ENCODE measurements at places on chromosomes 12 and 14.

DNA sequence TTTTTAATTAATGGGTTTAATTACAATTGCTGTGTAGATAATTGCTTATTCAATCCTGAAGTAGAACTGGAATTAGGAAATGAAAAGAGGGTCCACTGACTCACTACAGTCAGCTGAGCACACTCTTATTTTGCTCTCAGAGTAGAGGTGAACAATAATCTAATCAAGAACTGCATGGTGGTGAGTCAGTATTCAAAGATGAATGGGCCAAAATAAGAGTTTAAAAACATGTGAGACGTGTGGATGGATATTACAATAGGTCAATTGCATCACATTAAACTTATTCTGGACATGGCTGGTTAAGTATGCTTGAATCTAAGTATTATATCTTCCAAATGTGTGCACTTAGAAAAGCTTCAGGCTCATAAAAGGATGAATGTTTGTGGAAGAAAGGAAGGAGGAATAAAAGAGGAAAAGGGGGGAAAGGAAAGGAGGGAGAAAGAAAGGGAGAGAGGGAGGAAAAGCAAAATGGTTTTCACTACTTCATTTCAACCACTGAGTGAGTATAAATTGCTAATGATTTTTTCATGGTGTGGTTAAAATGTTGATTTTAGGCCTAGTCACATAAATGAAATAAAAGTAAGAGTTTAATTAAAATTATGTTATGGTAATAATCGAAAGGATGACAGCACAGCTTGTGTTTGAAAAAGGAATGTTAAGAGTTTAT, 27.0 kb upstream of the EEA1 start:
- DNase-seq = no peak

GRCh38 chr12:47838286-47838931, 18.7 kb upstream of the HDAC7 start:
- DNase-seq = no peak

GRCh38 chr12:25427337-25428249, 125.5 kb downstream of the LMNTD1 start:
- no peak for DNase-seq

DNA sequence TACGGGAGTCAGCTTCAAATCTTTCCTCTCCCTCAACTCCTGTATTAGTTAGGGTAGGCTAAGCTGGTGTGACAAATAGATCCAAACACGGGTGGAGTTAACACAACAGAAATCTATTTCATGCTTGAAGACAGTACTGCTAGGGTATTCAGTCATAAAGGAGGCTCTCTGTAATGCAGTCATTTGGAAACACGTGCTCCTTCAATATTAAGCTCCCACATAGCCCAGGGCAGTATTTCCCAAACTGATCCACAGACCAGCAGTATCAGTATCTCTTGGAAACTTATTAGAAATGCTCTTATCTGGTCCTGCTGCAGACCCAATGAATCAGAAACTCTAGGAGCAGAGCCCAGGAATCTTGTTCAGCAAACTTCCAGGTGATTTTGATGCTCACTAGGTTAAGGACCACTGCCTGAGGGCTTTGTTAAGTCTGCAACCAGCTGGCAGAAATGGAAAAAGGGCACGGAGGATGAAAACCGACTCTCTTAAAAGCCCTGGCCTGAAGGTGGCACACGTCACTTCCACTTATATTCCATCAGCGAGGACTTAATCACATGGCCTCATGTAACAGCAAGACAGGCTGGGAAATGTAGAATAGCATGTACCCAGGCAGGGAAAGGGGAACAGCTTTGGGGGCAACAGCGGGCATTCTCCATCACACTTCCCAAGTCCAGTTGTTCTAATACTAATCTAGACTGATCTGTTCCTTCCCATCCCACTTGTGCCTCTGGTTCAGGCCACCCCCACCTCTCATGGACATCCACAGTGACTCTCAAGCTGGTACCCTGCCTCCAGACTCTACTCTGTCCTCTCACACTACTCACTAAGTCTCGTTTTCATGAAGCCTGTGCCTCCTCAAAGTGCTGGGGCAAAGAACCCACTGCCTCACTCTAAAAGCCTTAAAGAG, 38.2 kb upstream of the RIC8B start:
- no peak for DNase-seq

DNA sequence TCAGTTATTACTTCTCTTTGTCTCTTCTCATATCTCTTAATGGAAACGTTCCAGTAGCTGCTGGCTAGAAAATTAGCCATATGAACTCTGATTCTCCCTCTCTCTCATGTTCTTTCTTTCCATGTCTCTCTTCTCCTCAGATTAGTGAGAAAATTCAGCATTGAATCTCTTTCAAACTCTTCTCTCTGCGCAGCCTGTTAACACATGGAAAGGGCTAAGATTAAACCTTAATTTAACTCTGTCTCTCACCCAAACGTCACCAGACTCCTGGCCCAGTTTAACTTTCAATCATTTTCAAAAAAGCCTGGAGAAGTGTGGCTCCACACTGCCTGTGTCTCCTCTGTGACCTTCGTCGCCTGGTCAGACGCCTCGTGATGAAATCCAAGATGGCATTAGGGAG, 1234.2 kb downstream of the BCL11B start:
- DNase-seq = no peak

DNA sequence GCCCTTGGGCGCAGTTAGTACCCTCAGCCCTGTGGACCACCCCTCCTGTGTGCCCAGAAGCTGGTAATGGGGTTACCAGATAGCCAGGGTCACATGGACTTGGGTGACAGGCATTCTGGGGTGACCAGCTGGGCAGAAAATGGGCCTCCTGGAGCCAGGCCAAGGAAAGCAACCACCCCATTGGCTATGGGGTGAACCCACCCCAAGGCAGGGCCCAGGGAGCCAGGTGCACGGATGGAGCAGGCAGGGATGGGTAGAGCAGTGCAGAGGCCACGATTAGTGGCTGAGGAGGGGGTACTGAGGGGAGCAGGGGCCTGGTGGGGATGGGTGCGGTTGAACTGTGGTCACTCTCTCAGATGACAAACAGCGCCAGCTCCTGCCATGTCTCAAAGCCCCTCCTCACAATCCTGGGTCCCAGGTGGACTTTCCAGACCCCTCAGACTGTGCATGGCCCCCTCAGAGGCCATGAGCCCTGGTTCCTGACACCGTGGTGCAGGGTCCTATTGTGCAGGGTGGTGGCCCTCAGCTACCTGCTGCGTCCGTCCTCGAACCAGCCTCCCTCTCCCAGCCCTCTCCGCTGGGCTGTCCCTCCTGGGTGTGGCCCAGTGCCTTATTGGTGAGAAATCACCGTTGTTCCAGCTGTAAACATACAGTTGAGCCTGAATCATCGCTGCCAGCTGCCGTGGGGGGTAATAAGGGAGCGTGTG, 23.4 kb upstream of the BEGAIN start:
- no peak for DNase-seq

- no peak for DNase-seq
Observed at GRCh38 chr12:103772367-103773108, 68.5 kb downstream of the NT5DC3 start.

DNA sequence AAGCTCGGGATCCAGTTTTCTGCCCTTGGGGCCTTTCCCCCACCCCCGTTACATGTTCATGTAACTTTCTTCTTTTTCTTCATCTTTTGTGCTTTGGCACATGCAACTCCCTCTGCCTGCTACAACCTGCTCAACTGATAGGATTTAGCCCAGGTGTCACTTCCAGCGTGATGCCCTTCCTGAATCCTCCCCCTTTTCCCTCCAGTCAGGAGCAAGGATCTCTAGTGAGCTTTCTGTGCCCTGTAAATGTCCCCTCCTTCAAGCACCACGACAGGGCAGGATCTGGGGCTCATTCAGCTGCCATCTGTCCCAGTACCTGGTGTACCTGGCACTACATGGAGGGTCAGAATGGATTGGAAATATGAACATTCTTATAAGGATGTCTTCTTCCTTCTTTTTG, 15.3 kb downstream of the PELI2 start:
- DNase-seq = no peak

DNA sequence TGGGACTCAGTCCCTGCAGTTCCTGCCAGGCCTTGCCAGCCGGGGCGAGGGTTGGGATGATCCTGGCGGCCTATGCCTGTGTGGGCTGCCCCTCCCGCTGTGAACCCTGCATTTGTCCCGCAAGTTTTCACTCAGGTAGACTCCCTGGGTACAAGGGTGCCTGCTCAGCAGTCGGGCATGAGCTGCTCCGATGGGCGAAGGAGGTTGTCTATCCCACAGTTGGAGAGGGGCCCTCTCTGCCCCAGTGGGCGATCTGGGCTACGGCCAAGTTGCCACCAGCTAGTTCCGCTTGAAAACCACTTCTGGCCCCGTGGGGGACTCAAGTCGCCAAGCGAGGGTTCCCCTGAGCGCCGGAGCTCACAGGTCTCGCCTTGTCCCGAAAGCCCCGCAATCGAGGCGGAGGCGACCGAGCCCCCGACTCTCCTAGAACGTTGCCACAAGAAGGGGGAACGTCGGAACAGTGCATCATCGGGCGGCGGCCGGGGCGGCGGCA, 365 bp upstream of the TPI1 start:
- no peak for DNase-seq

DNA sequence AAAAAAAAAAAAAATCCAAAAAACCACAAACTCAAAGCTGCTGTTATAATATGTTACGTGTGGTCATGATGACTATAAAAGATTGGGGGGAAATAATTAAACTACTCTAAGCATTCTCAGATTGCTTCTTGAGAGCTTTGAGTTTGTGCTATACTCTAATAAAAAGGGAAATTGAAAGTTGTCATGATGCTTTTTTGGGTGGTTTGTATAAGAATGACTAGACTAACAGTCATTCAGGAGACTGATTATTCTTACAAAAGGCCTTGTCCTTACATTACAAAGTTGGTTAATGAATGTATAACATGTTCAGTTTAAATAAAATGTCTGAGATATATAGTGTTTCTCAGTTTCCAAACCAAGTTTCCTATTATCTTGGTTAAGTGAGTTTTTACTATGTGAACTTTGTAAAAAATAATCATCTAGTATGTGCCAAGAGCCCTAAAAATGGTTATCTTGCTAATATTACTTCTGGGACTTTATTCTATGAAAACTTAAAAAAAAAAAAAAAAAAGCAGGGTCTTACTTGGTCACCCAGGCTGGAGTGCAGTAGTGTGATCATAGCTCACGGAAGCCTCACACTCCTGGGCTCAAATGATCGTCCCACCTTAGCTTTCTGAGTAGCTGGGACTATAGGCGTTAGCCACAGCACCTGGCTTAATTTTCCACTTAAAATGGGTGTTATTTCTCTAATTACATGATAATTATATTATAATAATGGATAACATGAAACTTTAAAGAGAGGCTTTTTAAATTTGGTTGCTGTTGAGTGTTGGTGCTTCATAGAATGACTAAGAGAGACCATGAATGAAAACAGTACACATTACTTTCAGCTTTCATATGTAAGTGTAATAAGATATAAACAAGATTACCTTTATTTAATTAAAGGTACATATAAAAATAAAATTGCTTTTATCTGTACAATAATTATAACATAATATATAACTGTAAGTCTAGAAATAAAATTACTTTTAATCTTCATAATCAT, 459.6 kb upstream of the RGS6 start:
- no peak for DNase-seq

GRCh38 chr12:121237415-121237814, 27.5 kb downstream of the P2RX4 start:
- DNase-seq = no peak

- DNase-seq = no peak
Observed at GRCh38 chr12:71694099-71694820, 8.4 kb downstream of the TMEM19 start.

DNA sequence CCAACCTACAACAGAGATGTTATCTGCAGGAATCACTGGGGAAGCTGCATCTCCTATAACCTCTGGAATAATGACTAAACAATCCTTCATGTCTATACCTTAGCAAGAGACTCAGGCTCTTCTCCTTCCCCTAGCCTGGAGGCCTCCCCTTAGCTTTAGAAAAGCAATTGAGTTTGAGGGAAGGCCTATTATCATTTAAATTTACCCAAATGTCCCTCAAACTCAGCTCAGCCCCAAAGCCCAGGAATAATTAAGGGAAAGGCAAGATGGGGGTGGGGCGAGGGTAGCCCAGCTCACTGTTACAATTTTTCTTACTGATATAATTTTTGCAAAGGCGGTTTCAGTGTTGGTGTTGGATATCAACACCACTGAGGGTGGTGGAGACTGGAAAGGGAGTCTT, 151.4 kb upstream of the EEA1 start:
- DNase-seq = no peak

- DNase-seq = no peak
Observed at GRCh38 chr12:91370086-91370868, 187.7 kb upstream of the DCN start.

GRCh38 chr12:17666641-17667324, 423.2 kb downstream of the RERGL start:
- DNase-seq = no peak

GRCh38 chr12:53713516-53713915, 13.7 kb downstream of the CALCOCO1 start:
- no peak for DNase-seq

DNA sequence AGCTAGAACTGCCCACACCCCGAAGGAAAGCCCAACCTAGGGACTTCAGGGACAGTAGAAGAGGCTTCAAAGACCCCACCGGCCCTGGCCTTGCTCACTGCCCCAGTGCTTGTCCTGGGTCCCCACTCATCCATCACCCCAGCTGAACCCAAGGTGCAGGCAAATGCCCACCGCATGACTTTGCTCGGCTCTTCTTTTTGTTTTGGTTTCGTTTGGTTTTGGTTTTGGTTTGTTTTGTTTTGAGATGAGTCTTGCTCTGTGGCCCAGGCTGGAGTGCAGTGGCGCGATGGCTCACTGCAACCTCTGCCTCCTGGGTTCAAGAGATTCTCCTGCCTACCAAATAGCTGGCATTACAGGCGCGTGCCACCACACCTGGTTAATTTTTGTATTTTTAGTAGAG, 9.0 kb downstream of the CCDC85C start:
- DNase-seq = no peak

DNA sequence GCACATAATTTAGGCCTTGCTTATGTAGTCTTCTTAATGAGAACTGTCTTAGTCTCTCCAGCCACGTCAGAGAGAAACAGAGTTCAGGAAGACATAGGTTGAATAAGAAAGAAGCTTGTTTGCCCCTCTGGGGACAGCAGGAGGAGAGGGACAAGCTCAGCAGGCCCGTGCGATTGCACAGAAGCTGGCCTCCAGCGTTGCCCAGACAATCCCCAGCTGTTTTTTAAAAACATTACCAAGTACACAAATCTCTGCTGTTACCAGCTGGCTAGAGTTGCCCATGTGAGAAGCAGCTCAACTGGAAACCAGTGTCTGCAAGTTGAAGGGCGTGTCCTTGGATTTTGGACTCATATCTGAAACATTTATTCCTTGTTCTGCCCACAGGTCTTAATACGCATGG, 232.6 kb downstream of the EFCAB11 start:
- DNase-seq = no peak

DNA sequence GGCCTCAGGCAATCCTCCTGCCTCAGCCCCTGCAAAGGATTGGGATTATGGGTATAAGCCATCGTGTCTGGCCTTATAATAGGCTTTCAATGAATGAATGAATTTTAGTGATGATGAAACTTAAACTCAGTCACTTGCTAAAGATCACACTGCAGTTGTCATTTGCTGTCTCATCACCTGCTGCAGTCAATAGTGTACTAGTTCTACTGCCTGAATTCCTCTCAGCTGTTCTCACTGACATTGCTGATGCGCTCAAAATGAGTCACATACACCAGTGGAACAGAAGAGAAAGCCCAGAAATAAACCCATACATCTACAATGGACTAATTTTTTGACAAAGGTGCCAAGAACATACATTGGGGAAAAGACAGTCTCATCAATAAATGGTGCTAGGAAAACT, 5.6 kb upstream of the SYNJ2BP start:
- no peak for DNase-seq
